ENCODE measurements at places on chromosomes 3 and 15.

GRCh38 chr3:10228248-10228950 lies 19.9 kb upstream of the TATDN2 start:
- H3K27ac ChIP-seq: no peak overlapping the region
- peaks cover 8% of the 10 kb centered on the region for H3K4me1 ChIP-seq
- H3K27me3 ChIP-seq: no peaks in the 10 kb centered on the region
- DNase-seq: no peak
- no peak overlapping the region for H3K4me3 ChIP-seq

- H3K27ac ChIP-seq: no peak overlapping the region
- no peak for DNase-seq
- no peaks in the 10 kb centered on the region for H3K4me1 ChIP-seq
- peaks cover 63% of the 10 kb centered on the region for H3K36me3 ChIP-seq
- H3K4me3 ChIP-seq: no peak overlapping the region
Observed at GRCh38 chr3:10041034-10041433, 14.8 kb downstream of the FANCD2 start.

DNA sequence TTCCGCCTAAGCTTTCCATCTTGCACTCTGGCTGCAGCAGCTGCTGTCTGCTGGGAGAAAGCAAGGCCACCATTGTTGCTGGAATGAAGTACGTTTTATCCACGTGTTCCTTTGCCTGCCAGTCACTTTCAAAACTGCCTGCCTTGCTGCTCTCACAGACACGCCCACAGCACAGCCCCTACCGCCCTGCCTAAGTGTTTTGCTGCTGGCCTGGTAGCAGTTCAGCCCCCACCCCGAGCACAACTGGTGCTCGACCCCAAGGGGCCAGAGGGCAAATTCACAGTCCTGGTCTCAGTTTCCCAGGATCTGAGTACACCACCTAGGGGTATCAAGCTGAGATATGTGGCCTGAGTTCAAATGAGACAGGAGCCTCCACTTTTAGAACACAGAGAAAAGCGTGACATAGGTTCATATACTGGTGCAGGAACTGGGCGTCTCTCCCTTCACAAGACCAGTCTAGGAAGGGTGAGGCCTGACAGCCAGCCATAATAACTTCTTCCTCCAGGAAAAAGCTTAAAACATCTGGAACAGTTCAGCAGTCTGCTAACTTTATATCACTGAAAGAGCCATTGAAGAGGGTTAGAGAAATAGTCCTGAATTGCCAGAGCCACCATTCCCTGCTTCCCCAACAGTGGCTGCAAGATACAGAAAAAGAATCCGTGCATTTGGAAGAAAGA lies 1012.3 kb downstream of the ZPLD1 start:
- H3K36me3 ChIP-seq: no peaks in the 10 kb centered on the region
- H3K27ac ChIP-seq: no peak overlapping the region
- no peak overlapping the region for H3K4me3 ChIP-seq
- DNase-seq: no peak

DNA sequence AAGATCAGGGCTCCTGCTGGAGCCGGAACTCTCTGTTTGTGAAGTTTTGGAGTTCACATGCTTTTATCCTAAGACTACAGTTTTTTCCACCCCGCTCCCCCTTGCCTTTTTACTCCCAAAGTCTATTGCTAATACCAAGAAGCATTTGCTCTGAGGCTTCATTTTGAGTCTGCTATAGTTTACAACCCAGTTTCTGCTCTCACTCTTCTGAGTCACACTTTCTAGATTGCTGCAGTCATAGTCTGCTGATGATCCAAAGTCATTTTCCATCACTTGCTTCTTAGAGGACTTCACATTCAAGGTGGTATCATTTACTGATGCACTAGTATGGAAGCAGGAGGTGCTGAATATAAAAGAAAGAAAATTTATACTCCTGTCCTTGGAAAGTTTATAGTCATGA lies 937.4 kb downstream of the IGSF11 start:
- H3K36me3 ChIP-seq: no peaks in the 10 kb centered on the region
- H3K27me3 ChIP-seq: no peaks in the 10 kb centered on the region
- H3K27ac ChIP-seq: no peak overlapping the region
- no peak overlapping the region for H3K4me3 ChIP-seq
- H3K4me1 ChIP-seq: no peaks in the 10 kb centered on the region
- no peak for DNase-seq

Measured in H1 (cell line).